ENCODE measurements at places on chromosomes 2 and 18. TPM values are rescaled to one million over a fixed set of nuclear protein-coding genes. Genes with fewer than 3 reads are reported as not detected.

The CDH7 gene
- total RNA-seq, result under 0.01 TPM

The AOX1 gene
- total RNA-seq, result 0.32 TPM

The PSMA8 gene
- total RNA-seq, result not detected

The FARSB gene
- 15.6 TPM for total RNA-seq

The SCTR gene
- not detected for total RNA-seq

The COLEC11 gene
- total RNA-seq, result not detected

The MAP2 gene
- 6.2 TPM for total RNA-seq

The RNF181 gene
- total RNA-seq, result 278 TPM

The BBS5 gene
- total RNA-seq, result 5.0 TPM

The SCN7A gene
- total RNA-seq, result under 0.01 TPM

The TBR1 gene
- total RNA-seq, result under 0.01 TPM
